Stimulated activated CD4-positive, alpha-beta T cell treated with anti-CD3 and anti-CD28 coated beads, Interleukin-1b, Interleukin-23, amount 100 ng/mL, for 1 hour (primary cell): ENCODE measurements at places on chromosomes 16 and 17.

DNA sequence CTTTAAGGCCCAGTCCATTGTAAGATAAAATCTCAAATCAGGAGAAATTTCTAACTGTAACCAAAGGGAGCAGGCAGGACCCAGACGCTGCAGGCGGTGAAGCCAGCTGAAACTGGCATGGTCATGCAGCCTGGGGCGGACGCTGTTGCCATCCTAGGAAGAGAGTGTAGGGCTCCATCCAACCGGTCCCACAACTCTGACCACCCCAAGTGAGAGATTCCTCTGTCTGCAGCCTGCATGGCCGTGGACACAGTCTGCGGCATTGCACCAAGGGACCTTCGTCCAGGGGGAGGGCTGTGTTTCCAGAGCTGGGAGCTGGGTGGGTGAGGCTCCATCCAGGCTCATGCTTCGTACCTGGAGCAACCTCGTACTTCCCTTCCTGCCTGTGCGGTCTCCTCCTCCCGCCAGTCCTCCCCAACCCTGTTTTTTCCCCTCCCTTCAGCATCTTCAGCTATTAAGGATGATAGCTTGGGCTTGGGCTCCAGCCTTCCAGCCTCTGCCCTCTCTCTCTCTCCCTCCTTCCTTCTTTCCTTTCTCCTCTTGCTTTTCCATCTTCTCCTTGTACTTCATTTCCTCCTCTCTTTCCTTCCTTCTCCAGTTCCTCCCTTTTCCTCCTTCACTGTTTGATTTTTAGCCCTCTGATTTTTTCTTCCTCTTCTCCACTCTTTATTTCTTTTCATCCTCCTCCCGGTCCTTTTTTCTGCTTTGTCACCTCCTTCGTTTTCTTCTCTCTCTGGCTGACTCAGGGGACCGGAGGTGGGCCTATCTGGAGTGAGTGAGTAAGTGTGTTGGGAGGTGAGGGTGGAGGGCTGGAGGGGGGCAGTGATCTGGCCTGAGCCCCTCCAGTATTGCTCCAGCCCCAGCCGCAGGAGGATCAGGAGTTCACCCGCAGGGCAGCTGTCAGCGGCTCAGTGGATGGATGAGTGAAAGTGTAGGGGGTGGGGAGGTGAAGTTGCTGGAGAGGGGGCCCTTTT is 17.0 kb upstream of the LHX1 start:
- DNase-seq = no peak

DNA sequence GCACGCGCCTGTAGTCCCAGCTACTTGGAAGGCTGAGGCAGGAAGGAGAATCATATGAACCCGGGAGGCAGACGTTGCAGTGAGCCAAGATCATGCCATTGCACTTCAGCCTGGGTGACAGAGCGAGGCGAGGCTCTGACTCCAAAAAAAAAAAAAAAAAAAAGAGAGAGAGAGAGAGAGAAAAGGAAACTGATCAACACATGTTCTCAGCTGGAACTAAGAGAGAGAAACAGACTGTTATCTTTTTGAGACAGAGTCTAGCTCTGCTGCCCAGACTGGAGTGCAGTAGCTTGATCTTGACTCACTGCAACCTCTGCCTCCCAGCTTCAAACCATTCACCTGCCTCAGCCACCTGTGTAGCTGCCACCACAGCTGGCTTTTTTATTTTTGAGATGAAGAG is 60.4 kb downstream of the STH start:
- DNase-seq = no peak

DNA sequence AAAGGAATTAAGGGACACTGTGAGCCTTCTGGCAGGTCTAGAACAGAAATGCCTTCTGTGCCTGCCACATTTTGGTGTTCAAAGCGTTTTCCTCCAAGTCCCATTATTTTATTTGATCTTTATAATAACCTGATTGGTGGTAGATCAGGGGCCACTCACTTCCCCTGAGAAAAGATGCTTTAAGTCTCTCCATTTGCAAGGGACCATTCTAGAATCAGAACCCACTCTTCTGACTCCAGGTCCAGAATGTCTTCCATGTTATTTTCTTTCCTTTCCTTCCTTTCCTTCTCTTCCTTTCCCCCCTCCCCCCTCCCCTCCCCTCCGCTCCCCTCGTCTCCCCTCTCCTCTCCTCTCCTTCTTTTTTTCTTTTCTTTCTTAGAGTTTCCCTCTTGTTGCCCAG is 19.3 kb upstream of the CDC42EP4 start:
- DNase-seq = no peak

- no peak for DNase-seq
Measured at GRCh38 chr16:7506363-7506762, 173.7 kb downstream of the RBFOX1 start.

GRCh38 chr17:66953630-66954020 is 10.9 kb upstream of the CACNG4 start:
- no peak for DNase-seq

DNA sequence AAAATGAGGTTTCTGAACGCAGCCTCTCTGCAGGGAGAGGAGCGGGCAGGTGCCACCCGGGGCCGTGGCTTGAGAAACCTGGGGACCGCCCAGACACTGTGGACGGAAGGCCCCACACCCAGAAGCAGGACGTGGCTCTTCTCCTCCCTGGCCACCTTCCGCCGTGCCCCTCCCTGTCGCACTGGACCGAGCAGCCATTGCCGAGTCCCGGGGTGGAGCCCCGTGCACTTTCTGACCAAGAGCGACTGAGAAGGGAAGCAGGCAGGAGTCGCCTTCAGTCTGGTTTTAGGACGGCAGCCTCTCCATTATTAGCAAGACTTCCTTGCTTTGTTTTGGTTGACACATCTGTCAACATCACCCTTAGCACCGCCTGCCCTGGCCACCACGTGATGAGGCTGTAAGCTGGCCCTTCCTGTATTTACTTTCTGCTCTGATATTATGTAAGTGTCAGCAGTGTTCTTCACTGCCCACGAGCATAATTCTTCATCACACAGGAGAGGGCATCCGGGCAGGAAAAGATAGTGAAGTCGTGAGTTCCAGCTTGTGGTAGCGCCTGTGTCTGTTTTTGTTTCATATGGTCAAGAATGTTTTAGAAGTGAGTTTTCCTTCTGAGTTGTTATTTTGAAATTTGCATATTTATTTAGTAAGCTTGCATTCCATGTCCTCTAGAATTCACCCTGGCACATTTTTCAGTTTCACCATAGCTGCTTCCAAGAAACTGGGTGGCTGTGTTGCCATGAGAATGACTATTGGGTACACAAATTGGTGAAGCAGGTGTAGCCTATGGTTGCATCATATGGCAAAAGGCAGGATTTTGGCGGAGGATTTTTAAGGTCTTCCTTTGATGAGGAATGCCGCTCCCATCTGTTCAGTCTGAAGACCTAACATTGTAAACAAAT is 1.0 kb downstream of the HERPUD1 start:
- DNase-seq = peak; percentile 2

GRCh38 chr16:21950782-21951521 is 2.2 kb upstream of the UQCRC2 start:
- no peak for DNase-seq

- no peak for DNase-seq
Measured at GRCh38 chr17:7992924-7993323, 9.5 kb upstream of the GUCY2D start.

DNA sequence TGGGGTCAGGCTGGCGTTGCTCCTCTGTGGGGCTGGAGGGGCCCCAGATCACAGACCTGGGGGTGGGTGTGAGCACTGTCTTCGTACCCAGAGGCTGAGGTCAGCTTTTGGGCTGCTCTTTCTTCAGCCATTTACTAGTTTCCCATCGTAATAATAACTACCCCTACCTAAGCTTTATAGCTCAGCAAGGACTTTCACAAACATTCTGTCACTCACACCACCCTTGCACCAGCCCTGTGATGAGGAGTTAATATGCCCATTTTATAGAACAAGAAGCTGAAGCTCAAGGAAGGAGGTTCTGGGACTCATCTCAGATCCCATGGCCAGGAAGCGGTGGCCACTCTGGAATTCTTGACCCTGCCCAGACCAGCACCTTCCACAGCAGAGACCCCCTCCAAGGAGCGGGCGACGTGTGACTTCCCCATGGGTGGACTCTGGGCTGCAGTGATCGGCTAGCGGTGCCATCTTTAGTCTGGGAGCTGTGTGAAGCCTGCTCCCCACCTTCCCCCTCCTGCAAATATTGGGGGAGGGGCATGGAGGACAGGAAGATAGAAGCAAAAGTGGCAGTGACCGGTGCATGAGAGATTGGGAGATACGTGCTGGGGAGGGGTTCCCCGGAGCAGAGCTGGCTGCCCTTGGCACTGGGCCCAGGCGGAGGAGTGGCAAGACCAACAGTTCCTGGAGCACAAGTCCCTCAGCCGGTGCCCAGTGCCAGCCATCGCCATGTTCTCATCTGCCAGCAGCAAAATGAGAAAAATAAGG is 81.8 kb upstream of the TOB1 start:
- DNase-seq = no peak
